Activated T-helper 1 cell treated with anti-CD3 and anti-CD28 coated beads, Interleukin-12 subunit alpha, Interleukin-12 subunit beta, Interleukin-2, Interleukin-4 antibody, amounts not matched to agents 30 ng/mL and 10 ng/mL and 1 ng/mL, durations not matched to agents 14 hours and 24 hours and 36 hours (primary cell): ENCODE measurements at places on chromosomes 16 and 17. TPM values are rescaled to one million over a fixed set of nuclear protein-coding genes. Genes with fewer than 3 reads are reported as not detected.
A peak's percentile ranks its signal among the peaks of the same experiment; 100 is the strongest.

USP36 gene
- 126 and 138 TPM in 2 replicates for total RNA-seq

PHKB gene
- total RNA-seq: 24.4 and 26.6 TPM in 2 replicates

SRSF2 gene
- total RNA-seq: 535 and 541 TPM in 2 replicates

SLC4A1 gene
- not detected in 2 replicates for total RNA-seq

GRCh38 chr17:48391444-48391843 lies 38.6 kb downstream of the SKAP1 start:
- no peak overlapping the region for H3K4me3 ChIP-seq
- no peak for DNase-seq
- no peak overlapping the region for H3K27ac ChIP-seq
- H3K27me3 ChIP-seq: no peaks in the 10 kb centered on the region
- H3K4me1 ChIP-seq: peaks cover 20% of the 10 kb centered on the region

DNA sequence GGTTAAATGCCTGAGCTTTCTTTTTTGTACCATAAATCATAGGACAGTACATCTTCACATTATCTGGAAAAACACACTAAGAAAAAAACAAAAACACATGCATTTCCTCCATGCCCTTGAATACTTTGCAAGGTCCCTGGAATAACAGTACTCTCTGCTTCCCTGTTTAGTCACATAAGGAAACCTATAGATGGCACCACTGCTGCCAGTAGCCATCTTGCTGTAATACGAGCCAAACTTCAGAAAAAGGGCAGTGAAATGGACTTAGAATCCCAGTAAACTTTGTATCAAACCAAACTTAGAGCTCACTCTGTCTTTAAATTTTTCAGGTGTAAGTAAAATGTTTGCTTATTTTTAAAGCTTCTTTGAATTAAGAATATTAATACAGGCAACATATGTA lies 435.5 kb downstream of the KCNJ2 start:
- H3K4me1 ChIP-seq: no peaks in the 10 kb centered on the region
- no peaks in the 10 kb centered on the region for H3K36me3 ChIP-seq
- H3K27me3 ChIP-seq: no peaks in the 10 kb centered on the region

- no peak for DNase-seq
- H3K4me1 ChIP-seq: peaks cover 29% of the 10 kb centered on the region
- peak overlapping the region; percentile 22 for H3K27ac ChIP-seq
- H3K4me3 ChIP-seq: no peak overlapping the region
- no peaks in the 10 kb centered on the region for H3K36me3 ChIP-seq
Observed at GRCh38 chr16:66950437-66950836, 10.6 kb upstream of the CES3 start.
